ENCODE measurements at places on chromosomes 2 and 18.

GRCh38 chr2:32652555-32653209 is 24.8 kb downstream of the TTC27 start:
- no peak for DNase-seq

DNA sequence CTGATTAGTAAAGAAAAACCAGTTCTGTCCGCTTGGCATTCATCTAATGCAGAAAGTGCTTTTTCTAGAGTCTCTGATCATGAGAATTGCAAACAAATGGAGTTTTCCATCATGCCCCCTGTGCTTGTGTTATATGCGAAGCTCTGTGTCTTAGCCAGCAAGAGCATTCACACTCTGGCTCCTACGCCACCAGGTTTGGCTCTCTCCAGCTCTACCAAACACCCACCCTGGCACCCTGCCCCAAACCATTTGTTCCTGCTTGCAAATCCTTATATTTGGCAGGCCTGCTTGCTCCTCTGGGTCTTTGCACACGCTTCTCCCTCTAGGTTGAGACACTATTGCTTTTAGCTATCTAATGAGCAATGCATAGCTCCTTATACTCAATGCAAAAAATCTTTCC is 204.1 kb upstream of the CYRIA start:
- no peak for DNase-seq

DNA sequence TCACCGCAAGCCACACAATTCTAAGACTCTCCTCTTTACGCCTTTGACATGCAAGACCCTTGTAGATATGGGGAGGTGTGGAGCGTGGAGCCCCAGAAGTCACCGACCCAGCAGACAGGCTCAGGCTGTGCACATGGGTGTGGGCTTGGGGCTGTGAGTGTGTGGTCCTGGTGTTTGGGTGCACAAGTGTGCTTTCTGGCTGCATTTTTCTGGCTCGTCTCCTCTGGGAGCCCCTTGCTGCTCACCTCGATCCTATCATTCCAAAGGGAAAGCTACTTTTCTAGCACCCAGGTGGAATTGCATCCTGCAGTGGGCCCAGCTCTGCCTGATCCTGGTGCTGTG is 143.0 kb downstream of the ACOXL start:
- no peak for DNase-seq

DNA sequence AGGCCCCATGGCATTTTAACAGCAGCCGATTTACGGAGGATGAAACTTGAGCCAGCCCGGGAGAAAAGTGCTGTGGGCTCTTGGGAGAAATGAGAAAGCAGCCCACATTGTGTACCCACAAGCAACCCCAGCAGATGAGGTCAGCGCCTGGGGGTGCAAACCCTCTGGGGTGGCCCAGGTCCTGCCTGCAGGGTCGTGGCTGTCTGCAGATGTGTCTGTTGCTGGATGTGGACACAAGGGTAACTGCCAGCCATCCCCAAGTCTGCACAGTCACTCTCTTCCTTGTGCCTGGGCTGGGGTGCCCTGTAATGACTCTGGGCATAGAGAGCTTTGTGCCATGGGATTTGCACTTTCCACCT is 170.8 kb downstream of the PRKCE start:
- DNase-seq, result no peak

Data from suppressor macrophage (primary cell).